Brain pericyte (primary cell): ENCODE measurements at places on chromosomes 11 and 22.

GRCh38 chr11:8097926-8098325 is 16.9 kb downstream of the TUB start:
- DNase-seq: no peak

DNA sequence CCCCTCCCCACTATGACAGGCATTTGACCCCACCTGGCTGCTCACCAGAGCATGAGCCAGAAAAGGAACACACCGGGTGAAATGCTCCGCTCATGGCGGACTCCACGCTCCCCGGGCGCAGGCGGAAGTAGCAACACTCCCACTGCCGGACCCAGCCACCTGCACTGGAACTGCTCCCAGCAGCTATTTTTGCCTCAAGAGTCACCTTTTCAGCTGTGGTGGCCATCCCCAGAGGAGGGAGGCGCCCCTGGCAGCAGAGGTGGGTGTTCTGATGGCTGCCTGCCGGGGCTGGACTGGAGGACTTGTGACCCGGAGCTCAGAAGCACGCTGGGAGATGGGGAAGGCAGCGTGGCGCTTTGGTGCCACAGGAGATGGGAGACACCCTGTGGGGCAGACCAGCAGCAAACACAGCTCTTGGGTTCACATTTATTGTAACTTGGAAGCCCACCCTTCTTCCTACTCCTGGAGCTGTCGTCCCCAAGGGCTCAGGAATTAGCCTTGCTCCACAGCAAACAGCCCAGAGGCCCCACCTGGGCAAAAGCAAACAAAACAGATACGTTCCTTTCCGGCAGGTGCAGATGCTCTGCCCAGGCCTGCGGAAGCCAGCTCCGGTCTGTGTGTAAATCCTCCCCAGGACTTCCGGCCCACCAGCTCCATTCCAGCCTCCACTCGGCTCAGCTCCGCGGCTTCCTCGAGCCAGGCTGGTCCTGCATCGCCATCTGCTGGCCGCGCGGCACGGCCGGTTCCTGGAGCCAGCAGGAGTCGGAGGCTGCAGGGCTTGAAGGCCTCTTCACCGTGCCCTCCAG is 3.7 kb downstream of the RPS19BP1 start:
- DNase-seq: peak; percentile 82

DNA sequence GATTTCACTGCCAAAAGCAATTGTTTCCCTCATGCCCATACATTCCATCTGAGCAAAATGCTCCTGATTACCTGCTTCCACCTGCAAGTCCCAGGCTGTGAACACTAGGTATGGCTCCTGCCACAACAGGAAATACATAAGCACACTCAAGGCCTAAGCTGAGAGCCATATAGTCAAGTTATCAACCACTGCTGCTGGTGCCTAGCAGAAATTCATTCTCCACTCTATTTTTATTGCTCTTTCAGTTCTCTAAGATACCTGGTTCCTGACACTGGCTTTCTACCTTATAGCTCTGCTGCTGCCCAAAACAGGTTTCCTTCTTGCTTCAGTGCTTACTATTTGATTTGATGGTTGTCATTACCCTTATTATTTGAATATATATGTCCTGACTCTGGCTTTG is 31.6 kb downstream of the SLC36A4 start:
- DNase-seq: no peak

DNA sequence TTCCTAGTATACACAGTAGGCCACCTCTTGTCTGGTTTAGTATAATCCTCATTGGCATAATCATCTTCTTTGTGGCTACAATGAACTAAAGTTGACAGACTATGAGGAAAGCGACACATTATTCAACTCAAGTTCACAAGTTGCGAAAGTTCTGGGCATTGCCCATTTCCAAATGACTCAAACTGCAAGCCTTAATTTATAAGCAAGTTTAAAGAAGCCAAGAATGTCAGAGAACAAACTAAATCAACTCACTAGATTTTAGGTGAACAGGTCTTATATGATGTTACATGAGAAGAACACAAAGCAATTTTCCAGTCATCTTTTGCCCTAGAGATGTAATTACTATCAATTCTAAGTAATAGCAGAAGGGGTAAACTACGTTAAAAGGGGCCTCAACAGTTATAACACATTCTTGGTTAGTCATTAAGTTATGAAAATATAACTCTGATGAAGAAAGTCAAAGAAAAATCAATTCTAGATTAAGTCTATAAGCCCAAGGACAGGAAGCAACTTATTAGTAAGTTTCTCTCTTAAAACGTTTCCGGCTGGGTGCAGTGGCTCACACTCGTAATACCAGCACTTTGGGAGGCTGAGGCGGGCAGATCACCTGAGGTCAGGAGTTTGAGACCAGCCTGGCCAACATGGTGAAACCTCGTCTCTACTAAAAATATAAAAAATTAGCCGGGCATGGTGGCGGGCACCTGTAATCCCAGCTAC is 21.5 kb downstream of the PICALM start:
- DNase-seq: no peak

GRCh38 chr11:33638608-33639007 is 62.0 kb downstream of the C11orf91 start:
- no peak for DNase-seq

- DNase-seq: peak; percentile 90
Observed at GRCh38 chr11:111729071-111729830, 36.9 kb downstream of the PPP2R1B start.

DNA sequence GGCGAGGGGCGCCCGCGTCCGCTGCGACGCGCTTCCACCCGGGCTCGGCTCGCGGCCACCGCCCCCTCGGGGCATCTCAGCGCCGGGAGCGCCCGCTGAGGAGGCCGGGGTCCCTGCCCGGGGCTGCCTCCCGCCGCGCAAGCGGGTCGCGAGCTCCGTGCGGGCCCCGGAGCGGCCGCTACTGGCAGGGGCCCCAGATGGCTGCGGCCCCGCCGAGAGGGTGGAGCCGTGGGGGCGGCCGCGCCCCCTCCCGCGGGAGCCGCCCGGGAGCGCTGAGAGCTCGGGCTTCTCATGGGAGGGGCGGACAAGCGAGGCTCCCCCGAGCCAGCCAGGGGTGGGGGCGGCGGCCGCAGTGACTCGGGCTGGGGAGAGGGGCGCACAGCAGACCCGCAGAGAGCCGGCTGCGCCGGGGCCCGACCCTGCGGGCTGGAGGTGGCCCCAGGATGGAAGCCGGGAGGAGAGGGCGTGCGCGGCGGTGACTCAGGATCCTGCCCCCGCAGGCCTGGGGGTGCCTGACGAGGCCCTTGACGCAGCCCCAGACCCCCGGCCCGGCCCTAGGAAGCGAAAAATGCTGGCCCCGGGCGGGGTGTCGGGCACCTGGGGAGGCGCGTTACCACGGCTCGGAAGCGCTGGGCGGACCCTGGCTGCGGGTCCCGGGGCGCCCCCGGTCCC is 603 bp upstream of the ZFTA start:
- DNase-seq: no peak

DNA sequence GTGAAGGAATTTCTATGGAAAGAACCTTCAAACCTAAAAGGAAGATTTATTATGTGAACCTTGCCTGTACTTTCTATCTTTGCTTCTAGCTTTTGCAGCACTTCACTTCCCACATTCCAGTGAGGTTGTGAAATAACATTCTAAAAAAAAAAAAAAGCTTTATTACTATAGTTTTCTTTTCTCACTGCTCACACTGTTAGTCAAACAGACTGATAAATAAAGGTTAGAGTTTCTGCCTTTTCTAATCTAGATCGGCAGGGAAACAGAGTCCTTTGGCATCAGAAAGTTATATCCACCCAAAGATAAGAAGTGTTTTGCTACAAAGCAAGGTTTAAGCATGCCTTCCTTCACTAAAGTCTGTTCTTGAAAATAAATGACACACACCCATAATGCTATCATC is 2.8 kb downstream of the AAMDC start:
- no peak for DNase-seq

DNA sequence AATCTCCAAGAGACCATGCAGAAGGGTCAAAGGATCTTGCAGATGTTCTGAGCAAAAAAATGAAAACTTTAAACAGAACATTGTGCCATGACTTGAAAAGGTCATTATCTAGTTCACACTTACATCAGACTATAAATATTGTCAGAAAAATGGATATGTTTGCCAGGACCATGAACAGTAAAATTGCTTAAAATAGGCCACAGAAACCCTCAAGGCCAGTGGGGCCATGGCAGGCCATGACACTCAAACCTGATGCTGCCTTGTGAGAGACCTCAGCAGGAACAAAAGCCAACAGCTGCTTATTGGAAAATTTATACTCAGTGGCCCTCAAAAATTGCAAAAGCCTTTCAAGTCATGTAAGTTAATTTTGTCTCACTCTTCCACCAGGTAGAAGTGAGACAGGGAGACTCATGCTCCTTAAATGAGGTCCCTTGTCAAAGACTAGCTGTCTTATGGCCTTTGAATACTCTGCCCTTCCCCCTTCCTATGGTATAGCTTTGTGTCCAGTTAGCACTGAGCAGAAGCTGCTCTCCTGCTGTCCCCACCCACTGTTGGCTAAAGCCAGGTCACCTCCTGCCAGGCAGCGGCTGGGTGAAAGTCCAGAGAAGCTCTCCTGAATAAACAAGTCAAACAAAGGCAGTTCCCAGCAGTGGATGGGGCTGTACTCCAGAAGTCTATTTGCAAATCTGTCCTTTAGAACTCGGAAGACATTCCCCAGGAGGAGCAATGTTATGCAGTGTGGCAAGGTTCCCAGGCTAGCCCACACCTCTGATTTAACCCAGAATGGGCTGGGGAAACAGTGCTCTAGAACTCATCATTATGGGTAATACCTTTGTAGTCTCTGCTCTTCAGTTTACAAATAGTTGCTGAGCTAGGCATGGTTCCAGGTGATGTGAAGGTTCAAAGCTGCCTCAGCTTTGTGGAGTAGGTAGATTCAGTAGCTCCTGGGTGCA is 21.4 kb downstream of the ADM start:
- DNase-seq: no peak

DNA sequence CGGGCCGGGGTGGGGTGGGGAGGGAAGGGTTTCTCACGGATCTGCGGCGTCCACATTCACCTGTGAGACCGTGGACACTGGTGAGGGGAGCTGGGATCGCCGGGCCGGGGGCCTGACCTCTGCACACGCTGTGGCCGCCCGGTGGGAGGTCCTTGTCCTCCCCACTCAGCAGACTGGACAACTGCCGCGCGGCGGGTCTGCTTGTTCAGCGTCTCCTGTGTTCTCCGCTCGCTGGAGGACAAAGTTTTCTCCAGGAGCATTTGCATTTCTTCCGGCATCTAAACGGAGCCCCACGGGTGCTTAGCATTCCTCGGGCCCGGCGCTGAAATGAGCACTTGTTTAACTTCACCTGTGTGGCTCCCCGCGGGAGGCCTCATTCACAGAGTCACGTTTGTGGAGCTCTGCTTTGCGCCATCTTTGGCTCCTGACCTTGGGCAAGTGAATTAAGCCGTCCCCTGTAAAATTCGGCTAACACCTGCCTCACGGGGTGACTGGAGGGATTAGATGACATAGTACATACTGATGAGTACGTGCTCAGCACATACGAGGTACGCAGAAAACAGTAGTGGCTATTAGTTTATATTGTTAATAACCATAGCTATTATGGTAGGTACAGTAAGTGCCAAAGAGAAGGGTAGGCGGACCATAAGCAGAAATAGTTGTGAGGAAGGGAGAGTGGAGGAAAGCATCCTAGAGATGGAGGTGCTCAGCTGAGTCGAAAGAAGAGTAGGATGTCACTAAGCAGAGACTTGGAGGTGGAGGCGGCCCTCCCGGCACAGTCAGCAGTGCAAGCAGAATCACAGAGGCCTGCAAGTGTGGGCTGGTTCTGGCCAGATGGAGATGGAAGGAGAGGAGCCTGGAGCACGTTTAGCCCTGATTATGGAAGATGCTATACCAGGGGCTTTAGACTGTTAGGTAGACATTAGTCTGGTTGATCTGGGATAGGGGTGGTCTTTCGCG is 885 bp downstream of the TRMU start:
- DNase-seq: no peak

GRCh38 chr11:19970944-19971343 is 189.3 kb downstream of the DBX1 start:
- DNase-seq: no peak

- no peak for DNase-seq
Observed at GRCh38 chr22:42745118-42745517, 24.4 kb upstream of the A4GALT start.

DNA sequence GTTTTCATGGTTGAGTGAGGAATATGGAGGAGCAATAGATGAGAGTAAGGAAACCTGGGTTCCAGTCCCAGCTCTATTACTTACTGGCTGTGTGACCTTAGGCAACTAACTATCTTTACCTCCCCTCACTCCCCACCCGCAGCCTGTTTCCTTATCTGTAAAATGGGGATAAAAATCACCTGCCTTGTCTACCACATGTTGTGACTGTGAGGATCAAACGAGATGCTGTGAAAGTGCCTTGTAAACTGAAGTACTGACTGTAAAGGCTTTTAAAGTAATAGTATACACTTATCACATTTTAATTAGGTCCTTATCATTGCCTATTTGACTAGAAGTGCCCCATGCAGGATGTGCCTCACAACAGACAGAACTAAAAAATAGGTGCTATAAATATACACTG is 18.9 kb upstream of the PPP2R1B start:
- no peak for DNase-seq

DNA sequence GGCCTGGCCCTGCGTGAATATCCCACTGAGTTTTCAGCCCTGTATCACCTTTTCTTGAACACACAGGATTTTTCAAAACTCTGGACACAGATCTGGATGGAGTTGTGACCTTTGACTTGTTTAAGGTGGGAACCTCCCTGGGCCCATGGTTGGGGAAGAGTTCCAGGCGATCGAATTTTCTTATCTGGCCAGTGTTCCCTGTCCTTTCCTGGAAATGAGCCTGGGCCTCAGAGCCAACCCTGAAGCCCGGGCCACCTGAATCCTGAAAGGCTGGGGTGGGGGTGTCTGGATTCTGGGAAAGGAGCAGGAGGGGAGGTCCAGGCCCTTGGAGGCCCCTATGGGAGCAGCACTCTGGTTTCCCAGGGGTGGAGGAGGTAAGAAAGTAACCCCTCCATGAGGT is 29.0 kb downstream of the CAPN1 start:
- no peak for DNase-seq

DNA sequence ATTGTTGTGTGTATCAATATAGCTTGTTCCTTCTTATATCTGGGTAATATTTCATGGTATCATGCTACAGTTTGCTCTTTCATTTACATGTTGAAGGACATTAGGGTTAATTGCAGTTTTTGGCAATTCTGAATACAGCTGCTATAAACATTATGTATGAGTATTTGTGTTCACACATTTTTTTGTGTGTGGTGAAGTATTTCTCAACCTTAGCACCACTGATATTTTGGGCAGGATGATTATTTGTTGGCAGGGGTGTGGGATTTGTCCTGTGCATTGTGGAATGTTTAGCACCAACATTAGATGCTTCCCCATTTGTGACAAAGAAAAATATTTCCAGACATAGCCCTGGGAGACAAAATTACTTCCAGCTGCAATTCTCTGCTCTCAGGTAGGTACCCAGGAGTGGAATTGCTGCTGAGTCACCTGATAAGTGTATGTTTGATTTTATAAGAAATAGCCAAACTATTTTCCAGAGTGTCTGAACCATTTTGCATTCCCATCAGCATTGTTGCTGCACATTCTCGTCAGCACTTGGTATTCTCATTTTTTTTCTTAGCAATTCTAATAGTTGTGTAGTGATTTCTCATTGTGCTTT is 128.2 kb downstream of the SNX19 start:
- DNase-seq: no peak
